NCI-H1694 (cell line): ENCODE measurements at places on chromosomes 11 and 22.

DNA sequence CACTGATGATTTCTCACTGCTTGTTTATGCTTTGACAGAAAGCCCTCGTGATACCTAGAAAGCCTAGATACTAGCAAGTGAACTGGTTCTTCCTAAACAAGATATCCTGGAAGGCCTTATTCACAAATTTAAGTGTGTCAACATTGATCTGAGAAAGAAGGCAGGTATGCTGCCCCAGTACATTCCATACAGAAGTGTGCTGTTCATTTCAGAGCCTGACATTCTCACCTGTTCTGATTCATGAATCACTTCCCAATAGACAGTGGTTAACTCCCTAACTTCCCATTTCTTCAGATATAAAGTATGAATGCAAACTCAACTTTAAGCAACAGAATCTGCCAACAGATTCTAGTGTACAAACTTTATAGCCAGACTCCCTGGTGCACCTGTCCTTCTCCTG, 15.5 kb upstream of the RASSF10 start:
- DNase-seq = no peak

GRCh38 chr11:67281552-67282150, 7.5 kb upstream of the ANKRD13D start:
- no peak for DNase-seq

DNA sequence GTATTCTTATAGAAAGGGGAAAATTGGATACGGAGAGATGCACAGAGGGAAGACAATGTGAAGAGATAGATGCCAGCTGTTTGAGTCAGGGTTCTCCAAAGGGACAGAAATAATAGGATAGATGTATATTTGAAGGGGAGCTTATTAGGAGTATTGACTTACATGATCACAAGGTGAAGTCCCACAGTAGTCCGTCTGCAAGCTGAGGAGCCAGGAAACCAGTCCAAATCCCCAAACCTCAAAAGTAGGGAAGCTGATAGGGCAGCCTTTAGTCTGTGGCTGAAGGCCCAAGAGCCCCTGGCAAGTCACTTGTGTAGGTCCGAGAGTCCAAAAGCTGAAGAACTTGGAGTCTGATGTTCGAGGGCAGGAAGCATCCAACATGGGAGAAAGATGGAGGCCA, 569.6 kb upstream of the LARGE1 start:
- DNase-seq = no peak

GRCh38 chr22:40982482-40983385, 31.6 kb downstream of the RBX1 start:
- DNase-seq = no peak

DNA sequence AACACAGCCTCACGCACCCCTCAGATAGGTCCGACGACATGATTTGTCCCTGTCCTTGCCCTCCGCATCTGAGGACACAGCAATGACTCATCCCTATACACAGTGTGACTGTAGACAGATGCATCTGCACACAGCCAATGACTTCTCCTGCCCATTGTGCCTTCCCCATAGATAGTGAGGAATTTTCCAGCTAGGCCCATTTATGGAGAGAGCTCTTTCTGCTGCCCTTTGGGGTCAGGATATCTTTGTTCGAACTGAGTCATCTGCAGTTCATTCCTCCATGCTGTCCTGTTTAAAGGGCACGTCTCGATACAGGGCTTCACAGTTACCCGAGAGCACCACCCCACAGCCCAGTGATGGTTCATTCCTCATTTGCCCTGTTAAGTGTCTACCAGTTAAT, 96.7 kb downstream of the LARGE1 start:
- no peak for DNase-seq

GRCh38 chr11:113789675-113790320, 10.2 kb downstream of the CLDN25 start:
- no peak for DNase-seq

GRCh38 chr22:31952472-31952871, 8.1 kb downstream of the YWHAH start:
- DNase-seq = no peak

DNA sequence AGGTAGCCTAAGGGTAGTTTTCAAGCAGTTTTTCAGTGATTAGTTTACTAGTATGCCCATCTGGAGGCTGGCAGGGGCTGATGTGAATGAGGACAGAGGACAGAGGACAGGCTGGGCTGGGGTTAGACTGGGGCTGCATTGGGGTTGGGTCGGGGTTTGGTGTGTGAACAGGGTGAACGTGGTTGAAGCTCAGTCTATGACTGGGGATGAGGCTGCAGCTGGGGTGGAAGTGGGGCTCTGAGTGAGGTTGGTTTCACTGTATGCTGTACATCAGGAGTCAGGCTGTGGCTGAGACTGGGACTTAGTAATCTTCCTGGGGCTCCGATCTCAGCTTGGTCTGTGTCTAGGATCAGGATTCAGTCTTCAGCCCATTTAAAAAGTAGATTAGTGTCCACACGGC, 451 bp downstream of the OR51E1 start:
- no peak for DNase-seq

- no peak for DNase-seq
Measured at GRCh38 chr11:65553301-65554001, 4.7 kb downstream of the LTBP3 start.

GRCh38 chr22:46214616-46215015, 35.5 kb downstream of the CDPF1 start:
- no peak for DNase-seq

DNA sequence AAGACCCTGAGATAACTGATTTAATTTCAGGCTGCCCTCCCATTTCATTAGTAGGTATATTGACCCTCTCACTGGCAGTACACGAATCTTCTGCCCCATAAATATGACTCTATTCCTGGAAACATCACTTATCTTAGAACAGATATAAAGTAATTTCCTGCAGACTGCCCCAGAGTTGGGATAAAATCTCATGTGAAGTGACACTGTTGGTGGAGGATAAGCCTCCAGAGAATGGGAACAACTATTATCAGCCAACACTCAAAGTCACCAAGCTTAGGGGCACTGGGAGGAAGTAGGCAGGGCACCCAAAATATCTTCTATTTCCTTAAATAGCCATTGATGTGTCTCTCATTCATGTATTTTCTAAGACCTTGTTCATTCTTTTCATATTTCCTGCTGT, 8.2 kb downstream of the OR51B5 start:
- no peak for DNase-seq

DNA sequence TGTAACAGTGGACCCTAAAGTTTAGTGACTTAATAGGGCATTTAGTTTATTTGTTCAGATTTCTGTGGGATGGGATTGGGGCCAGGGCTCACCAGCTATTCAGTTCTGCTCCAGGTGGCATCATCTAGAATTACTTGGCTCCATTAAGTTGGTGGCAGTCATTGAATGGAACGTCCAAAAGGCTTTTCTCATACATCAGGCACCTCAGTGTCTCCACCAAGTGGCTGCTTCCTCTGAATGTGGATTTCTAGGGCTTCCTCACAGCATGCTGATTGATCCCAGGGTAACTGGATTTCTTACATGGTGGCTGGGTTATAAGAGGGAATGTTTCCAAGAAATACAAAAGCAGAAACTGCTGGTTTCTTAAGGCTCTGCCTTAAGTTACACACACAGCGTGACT, 34.7 kb downstream of the USP47 start:
- no peak for DNase-seq

- no peak for DNase-seq
Measured at GRCh38 chr11:67357831-67358670, 4.7 kb upstream of the POLD4 start.

GRCh38 chr11:118217575-118217974, 7.2 kb downstream of the JAML start:
- DNase-seq = no peak

DNA sequence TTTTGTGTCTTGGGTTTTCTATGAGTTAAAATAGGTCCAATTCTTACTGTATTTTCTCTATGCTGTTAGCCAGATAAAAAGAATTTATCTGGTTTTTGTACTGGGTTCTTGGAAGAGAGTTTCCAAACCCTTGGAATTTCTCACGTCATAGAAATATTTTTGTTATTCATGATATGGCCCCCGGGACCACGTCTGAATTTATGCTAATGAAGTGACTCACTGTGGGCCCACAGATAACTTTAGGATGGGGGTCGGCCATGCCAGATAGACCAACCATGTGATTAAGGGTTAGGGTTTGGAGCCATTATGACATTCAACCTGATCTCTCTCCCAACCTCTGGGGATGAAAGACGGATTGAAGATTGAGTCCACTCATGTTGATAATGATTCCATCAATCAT, 35.6 kb upstream of the DDI1 start:
- no peak for DNase-seq

DNA sequence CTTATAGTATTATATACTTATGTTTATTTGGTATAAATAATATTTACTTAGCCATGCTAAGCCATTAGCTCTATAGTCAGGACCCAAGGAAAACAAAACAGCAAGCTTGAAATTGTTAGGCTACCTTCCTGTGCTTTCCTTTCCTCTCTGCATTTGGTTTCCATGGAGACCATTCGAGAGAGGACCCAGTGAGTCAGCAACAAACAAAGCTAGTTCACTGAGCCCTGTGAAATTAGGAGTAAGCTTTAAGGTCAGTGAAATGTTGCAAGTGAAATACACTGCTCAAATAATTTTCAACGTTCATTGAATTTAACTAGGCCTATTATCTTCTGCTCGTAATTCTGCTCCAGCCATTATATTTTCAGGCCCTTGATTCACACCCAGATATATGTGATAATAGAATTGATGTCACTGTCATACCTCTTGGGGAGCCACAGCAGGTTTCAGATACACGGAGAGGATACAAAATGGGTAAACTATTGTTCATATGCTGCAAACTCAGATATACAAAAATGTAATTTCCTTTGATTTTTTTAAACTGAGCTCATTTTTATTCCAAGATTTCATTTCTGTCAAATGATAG, 9.1 kb upstream of the OR10D3 start:
- peak; percentile 44 for DNase-seq

GRCh38 chr11:127639916-127640315, 639.3 kb upstream of the KIRREL3 start:
- DNase-seq = no peak

GRCh38 chr11:126307706-126308105, 3.8 kb downstream of the DCPS start:
- peak; percentile 19 for DNase-seq

- DNase-seq = no peak
Measured at GRCh38 chr11:131422029-131422428, 51.6 kb downstream of the NTM start.

DNA sequence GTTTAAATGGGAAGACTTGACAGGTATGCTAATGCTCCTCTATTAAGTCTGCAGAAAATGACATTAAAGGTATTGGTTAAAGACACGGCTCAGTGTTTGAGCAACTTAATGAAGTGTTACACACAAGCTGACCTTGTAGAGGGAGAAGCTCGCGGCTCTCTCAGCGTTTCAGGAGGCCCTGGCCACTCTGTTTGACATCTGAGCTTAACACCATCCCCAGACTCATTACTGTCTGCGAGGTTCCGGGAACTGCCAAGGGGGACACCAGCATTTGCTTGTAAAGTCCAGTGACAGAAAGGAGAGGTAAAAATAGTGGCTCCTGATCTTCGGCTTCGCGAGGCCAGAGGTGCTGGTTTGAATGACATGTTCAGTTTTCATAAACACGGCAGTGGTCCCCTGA, 540.7 kb upstream of the CADM1 start:
- DNase-seq = no peak

GRCh38 chr11:78253797-78254196, 65.1 kb downstream of the USP35 start:
- DNase-seq = no peak

GRCh38 chr11:32081129-32081641, 9.7 kb upstream of the RCN1 start:
- no peak for DNase-seq

DNA sequence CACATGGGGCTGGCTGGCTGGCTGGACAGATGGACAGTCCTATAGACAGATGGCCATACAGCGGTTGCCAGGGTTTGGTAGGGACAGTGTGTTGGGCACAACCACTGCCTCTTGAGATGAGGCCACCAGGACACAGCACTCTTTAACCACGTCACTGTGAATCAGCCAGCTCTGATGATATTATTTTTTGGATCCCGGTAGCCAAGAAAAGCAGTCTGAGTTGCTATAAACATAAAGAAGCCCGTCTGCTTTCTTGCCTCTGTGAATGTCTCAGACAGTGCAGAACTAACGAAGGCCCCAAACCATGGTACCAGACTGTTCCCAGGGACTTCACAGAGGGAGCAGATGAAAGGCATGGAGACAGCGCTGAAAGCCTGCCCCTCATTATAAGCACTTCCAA, 115.9 kb upstream of the CSNK2A3 start:
- no peak for DNase-seq

GRCh38 chr11:100816823-100817222, 129.7 kb downstream of the ARHGAP42 start:
- DNase-seq = no peak

DNA sequence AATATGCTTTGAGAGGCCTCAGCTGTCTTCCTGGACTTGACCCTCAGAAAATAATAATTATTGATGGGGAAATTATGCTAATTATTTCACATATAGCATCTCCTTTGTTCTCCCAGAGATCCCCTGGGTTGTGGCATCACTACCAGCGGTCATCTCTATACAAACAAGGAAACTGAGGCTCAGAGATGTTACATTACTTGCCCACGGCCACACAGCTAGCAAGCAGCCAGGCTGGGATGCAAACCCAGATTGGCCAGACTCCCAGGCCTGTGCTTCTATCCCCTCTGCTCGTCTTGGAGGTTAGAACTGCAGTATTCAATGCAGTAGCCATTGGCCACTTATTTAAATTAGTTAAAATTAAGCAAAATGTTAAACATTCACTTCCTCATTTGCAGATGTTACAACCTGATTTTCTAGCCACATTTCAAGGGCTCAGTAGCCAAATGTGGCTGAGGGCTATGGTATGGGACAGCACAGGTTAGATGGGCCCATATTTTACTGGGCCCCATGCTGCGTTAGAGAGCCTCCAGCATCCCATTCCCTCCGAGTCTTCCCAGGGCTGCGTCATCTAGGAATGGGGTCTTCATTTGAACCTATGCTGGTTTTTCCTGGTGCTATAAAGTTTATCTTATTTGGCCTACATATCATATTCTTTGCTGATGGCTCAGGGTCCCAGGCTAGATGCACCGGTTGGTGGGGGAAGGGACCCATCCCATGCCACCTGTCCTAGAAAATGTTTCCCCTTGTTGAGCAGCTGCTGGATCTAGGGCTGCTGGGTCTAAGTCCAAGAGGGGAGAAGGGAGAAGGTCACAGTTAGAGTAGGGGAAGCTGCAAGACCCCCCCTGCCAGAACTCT, 2.2 kb downstream of the SLC35C1 start:
- DNase-seq = no peak

GRCh38 chr11:58573451-58574104, 2.1 kb downstream of the LPXN start:
- no peak for DNase-seq

DNA sequence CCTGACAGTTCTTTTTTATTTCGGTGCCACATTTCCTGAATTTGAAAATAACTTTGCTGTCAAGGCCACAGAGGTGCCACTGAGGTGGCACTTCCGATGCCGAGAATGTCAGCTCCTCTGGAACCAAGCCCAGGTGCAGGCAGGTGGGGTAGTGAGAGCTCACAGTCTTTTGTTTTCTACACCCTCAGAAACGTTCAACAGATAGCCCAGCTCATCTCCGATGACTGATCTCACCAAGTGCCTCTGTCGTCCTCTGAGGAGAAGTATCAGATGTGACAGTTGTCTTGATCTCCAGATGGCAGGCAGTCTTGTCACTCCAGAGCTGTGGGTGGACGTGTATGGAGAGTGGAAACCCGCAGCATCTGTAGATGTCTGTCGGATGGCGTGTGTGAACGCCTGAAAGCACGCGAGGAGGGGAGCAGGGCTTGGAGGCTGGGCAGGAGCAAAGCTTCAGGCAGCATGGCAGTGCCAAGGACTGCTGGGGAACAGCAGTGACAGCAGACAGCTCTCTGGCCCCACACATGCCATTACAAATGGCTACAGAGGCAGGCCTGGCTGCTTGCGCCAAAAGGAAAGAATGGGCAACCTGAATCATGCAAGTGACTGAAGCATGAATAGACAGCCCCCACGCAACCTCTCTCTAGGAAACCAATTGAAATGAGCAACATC, 877.0 kb downstream of the OPCML start:
- DNase-seq = no peak
